ENCODE measurements at places on chromosomes 6 and 20.

GRCh38 chr6:158903801-158904200, 84.6 kb upstream of the EZR start:
- DNase-seq, result no peak

- no peak for DNase-seq
These were observed 143.7 kb downstream of the RALGAPA2 start for GRCh38 chr20:20568604-20569205.

GRCh38 chr6:83114164-83114563, 46.7 kb downstream of the DOP1A start:
- no peak for DNase-seq

DNA sequence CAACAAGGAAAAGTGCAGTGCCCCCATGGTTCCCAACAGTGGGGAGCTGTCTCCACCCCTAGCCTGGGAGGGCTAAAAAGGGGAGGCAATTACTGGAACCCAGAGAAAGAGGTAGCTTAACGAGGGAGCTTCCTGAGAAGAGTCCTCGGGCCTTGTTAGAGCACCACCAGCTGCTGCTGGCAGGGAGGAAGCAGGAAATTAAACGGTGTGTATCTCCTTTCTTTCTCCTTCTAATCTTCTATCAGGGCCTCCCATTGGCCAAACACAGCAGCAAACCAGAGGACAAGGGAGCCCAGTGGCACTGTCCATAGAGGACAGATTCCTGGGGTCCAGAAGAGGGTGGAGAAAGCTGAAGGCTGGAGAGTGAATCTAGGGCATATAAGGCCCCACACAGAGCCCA, 7.6 kb upstream of the BTN2A2 start:
- no peak for DNase-seq
